ENCODE measurements at places on chromosomes 7 and 10.

- DNase-seq: no peak
Observed at GRCh38 chr7:94396037-94396431, 1.3 kb downstream of the COL1A2 start.

GRCh38 chr7:16773884-16774283 is 20.3 kb downstream of the TSPAN13 start:
- no peak for DNase-seq

GRCh38 chr7:50690541-50691011 is 92.1 kb downstream of the GRB10 start:
- no peak for DNase-seq

GRCh38 chr7:140667476-140667875 is 5.3 kb upstream of the ADCK2 start:
- no peak for DNase-seq

- DNase-seq: no peak
Observed at GRCh38 chr7:20581956-20582355, 33.5 kb upstream of the ABCB5 start.

GRCh38 chr10:79436850-79437103 is 8.6 kb downstream of the ZCCHC24 start:
- no peak for DNase-seq

- no peak for DNase-seq
Observed at GRCh38 chr10:1432161-1432560, 305.2 kb downstream of the ADARB2 start.

- DNase-seq: no peak
Observed at GRCh38 chr7:69880840-69881239, 282.6 kb downstream of the AUTS2 start.

GRCh38 chr7:22430457-22430856 is 69.5 kb downstream of the STEAP1B start:
- DNase-seq: no peak

GRCh38 chr10:78146200-78146599 is 112.5 kb downstream of the RPS24 start:
- DNase-seq: no peak

- DNase-seq: no peak
Observed at GRCh38 chr10:6328699-6329423, 126.1 kb downstream of the PFKFB3 start.

DNA sequence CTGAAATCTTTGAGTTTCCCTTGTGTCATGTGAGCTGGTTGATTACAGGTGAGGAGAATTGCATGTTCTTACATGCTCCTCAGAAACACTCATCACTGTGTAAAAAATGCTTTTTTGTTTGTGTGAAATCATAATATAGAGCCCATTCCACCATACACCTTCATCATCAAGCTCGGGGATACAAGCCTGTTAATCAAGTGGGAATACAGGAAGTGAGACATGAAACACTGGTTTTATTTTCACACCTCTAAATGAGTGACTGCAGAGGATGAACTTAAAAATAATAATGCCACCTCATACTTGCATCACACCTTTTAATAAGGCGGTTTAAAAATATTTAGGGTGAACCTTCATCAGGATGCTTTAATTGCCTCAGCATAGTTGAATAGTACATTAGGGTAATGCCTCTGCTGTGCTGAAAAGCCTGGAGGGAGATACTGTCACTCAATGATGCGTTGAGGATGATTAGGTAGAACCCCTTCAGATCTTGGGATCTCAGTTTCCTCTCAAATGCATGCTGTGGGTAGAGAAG is 164.6 kb downstream of the AUTS2 start:
- DNase-seq: no peak

- DNase-seq: no peak
Observed at GRCh38 chr10:11443468-11444154, 167.8 kb downstream of the USP6NL start.

- no peak for DNase-seq
Observed at GRCh38 chr7:37730501-37730900, 46.9 kb downstream of the GPR141 start.

GRCh38 chr10:98363220-98363619 is 51.8 kb downstream of the PYROXD2 start:
- no peak for DNase-seq

- no peak for DNase-seq
Observed at GRCh38 chr10:66958466-66958865, 32.6 kb downstream of the LRRTM3 start.

- no peak for DNase-seq
Observed at GRCh38 chr10:63005246-63005645, 127.9 kb upstream of the NRBF2 start.

DNA sequence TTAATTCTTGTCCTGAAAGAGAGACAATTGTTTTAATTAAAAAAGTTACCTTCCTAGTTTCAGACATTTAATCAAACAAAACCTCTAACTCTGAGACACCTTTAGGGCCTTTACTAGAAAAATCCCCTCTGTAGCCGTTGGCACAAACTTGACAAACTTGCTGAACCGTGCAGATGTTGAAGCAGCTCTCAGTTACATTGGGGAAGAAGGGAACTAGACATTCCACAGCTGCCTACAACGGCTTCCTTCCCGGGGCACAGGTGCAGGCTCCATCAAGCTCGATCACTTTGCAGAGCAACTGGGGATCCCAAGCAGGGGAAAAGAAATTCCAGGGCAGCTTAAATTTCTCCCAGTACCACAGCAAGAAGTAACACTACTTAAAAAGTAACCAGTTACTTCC is 141.3 kb downstream of the SKAP2 start:
- no peak for DNase-seq

DNA sequence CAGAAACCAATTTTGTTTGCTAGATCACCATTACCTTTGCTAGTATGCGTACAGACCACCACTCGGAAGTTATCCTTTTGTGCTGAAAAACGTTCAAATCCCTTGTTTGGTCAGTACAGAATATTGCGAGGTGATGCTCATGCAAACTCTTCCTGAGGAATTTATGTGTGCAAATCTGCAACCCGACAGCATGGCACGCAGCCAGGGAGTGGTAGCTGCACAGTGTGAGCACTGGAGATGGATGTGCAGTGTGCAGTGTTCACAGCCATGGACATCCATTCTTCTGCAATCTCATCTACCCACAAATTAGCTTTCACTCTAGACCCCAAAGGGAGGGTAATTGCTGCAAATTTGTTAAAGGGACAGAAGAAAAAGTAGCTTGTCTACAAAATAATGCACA is 72.2 kb downstream of the CACUL1 start:
- no peak for DNase-seq

DNA sequence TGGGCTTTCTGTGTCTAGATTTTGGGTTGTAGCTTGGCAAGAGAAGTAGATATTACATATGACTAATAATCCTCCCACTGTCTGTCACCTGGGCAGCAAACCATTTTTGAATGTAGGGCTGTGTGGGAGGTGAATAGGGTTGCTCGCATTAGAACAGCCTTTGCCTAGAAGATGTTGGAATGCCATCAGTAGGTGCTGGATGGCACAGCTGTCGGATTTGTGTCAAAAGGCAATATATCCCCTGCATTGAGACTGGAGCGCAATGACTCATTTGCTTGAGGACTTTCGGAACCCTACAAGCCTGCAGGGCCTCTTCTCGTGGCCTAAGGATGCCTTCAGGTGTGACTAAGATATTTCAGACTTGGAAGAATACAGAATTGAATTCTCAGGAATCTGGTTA is 323.8 kb downstream of the GPR158 start:
- no peak for DNase-seq

- no peak for DNase-seq
Observed at GRCh38 chr7:101589052-101589451, 40.0 kb downstream of the MYL10 start.

GRCh38 chr10:117374506-117375359 is 507 bp downstream of the PDZD8 start:
- no peak for DNase-seq

DNA sequence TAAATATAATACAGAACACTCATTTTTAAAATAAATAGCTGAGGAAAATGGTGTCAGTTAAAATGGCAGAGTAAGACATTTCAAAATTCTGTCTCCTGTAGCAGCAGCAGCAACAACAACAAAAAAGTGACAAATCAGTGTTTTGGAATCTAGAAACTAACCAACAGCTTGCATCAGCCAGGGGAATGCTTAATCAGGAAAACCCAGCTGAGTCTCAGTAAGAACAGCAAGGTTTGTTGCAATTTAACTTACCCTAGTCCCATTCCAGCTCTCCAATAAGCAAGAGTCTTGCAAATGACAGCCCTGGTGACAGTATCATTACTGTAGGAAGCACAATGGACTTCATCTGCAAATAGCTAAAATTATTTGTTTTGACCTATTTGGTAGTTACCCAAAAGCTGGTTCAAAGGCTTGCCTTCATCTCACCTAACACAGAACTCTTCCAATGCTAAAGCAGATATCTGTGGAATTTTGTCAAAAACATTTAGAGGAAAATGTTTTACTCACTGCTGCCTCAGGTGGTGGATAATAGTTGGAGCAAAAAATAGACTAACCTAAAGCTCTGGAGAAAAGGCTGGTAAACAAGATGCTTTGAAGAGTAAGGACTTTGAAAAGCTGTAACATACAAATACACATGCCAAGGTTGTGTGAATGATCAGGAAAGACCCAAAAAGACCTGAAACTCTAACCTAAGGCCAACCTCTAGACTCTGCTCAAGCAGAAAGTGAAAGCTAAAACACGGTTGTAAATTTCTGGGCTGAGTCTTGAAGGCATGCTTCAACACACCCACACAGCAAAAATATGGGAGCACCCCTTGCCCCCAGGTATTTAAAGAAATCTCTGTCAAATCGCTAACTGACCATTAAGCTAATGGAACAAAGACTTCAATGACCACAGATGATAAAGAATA is 9.9 kb upstream of the ARHGAP22 start:
- no peak for DNase-seq

- DNase-seq: no peak
Observed at GRCh38 chr7:129144834-129145668, 544 bp downstream of the TSPAN33 start.

GRCh38 chr10:49602380-49603023 is 7.6 kb upstream of the SLC18A3 start:
- no peak for DNase-seq

DNA sequence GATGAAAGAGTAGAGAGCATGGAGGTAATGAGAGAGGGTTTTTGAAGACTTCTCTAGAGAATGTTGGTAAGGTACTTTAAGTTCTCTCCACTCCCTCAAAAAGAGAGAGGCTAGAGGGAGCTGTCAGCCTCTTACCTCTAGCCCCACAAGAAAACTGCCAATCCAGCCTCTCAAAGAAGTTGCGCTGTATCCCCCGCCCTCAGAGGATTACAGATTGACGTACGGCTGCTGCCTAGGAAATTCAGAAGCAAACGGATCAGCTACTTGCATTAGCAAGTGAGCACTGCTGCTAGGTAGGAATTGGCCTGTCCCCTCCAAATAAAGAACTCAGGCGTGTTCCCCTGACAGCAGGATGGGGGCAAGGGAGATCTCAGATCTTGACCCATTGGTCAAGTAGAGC is 34.2 kb downstream of the TYW1B start:
- no peak for DNase-seq

GRCh38 chr7:36405409-36405803 is 15.7 kb downstream of the ANLN start:
- no peak for DNase-seq

- DNase-seq: no peak
Observed at GRCh38 chr10:128606055-128606454, 479.8 kb upstream of the MKI67 start.

DNA sequence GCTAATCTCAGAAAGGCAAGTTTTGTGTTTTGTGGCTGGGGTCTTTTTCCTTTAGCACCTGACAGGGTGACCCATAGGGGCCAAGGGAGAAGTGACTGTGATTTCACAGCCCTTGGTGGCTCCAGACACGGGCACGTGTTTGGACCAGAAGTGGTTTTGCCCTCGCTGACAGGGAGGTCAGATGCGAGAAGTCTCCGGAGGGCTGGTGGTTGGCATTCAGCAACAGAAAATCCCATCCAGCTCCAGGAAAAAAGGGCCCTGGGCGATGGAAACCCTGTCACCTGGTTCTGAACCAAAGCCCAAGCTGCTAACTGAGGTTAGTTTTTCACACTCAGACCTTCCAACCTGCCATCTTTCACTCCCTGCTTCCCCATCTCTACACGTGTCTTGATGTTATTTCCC is 272.9 kb downstream of the TRIL start:
- DNase-seq: no peak

GRCh38 chr7:7867846-7868571 is 100.6 kb upstream of the GLCCI1 start:
- DNase-seq: no peak

DNA sequence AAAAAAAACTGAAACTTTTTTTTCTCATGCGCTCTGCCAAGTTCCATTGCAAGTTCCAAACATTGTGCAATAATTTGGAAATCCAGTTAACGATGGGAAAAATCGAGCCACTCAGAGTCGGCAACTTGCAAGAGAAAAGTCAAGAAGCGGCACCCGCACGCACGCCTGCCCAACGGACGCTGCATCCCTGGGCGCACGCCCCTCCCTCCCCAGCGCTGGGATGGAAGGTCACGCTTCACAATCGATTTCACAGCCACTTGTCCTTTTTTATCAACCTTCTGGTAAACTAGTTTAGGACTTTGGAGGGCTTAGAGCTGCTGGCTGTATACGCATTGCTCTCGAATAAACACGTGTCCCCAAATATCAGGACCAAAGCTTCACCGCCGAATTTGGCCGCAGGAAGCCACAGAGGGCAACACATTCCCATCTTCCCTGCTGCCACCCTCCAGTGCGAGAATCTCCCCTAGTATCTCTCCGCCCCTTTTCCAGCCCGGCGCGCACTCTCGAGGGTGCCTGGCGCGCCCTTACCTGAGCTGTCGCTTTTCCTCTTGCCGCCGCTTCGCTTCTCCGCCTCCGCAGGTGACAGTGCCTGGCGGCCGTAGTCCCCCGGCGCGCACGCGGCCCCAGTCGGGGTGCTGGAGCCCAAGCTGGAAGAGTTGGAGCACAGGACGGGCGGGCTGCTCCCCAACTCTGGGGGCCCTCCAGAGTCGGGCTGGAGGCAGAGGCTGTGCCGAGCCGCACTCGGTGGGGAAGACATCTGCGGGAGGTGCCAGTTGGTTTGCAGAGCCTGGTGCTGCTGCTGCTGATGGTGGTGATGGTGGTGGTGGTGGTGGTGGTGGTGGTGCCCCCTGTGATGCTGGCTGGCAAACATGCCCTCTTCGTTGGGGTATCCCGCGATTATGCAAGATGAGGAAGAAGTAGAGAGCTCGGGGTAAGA is 857 bp downstream of the MEOX2 start:
- DNase-seq: no peak

- DNase-seq: no peak
Observed at GRCh38 chr10:89879121-89879520, 177.7 kb downstream of the KIF20B start.

- DNase-seq: no peak
Observed at GRCh38 chr10:73819081-73819480, 7.7 kb upstream of the NDST2 start.

DNA sequence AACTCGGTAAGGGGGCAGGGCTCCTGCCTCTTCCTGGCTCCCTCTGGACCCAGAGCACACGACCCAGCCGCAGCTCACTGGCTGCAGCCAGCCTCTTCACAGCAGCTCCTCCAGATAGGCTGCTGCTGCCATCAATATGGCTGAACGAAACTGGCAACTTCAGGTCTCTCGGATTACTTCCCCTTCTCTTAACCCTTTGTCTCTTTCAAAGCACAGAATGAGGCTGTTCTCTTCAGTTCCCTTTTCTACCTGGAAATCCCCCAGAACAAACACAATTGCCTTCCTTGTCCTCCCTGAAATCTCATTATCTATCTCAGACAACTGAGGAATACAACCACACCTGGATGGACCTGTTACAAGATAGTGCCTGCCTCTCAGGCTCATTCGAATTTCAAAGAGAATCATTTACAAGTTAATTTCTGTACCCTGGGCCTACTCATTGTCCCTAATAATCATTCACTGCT is 193.4 kb upstream of the MBL2 start:
- DNase-seq: no peak

GRCh38 chr10:48452879-48453412 is 146.5 kb downstream of the MAPK8 start:
- DNase-seq: no peak
